Thoracic aorta (tissue), 2 donors: ENCODE measurements at places on chromosomes 2 and 18.

DNA sequence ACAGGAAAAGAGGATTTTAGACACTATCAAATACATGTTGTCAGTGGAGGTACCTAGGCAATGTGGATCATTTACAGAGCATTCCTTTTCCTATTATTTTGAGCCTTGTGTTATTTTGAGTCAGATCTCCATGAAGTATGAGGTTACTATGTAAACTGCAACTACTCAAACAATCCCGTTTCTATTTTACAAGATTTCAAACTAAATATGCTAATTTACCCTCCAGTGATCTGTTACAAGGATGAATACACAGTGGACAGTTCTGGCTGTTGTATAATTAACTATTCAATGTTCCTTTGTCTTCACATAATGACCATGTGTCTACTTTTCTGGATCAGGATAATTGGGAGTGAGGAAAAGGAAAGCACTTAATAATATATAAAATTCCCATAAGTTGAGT is 4.6 kb downstream of the HOXD1 start:
- DNase-seq, result no peak

GRCh38 chr18:8507915-8508705 is 101.1 kb upstream of the RAB12 start:
- DNase-seq, result no peak

DNA sequence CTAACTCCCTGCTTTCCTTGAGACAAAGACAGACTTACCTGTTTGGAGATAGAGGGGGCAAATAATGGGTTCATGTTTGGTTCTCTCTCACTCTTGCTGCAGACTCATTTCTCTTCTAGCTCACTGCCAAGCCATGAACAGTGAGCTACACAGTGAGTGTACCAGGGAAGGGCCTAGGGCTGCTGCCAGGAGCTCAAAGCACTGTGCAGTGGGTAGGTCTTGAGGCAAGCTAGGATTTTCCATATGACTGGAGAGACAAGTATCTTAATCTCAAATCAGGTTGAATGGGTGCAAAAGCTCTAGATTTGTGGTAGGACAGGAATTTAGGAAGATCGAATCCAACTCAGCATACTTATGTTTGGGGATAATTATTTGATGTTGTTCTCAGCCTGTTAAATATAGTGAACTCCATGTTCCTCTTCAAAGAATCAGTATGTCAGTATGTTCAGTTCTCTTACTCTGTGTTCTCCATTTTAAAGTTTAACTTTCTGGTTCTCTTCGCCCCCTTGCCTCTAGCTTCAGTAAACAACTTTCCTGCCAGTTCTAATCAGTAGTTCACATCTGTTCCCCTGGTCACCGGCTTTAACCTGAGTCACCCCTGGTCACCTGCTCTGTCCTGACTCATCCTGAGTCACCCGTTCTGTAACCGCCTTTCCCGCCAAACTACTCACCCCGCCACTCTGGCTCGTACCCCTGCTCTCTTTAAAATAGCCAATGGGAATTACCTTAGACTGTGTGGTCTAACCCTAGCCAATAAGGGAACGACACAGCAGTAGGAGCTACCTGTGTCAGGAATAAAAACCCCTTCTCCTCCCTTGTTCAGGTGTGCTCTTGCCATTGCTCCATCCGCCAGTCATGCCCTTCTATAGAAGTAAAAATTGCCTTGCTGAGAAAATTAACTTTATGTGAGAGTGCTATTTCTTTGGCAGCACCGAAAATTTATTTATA is 21.9 kb downstream of the SLC25A52 start:
- DNase-seq, result no peak

DNA sequence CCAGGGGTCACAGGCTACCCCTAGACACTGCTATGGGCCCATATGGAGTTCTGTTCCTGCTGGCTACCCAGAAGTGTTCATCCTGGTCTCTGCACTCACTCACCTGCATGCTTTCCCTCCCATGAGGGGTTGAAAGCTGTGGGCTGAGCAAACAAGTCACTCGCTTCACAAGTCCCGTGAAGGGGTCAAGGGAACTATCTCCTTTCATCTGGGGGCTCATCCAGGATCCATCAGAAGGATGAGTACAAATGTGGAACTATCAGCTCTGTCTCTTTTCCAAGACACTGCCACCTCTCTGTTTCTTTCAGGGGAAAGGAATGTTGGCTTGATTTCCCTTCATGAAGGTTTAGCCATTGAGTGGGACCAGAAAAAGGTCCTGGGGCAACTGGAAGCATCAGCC is 21.7 kb downstream of the SULT1C4 start:
- no peak for DNase-seq

DNA sequence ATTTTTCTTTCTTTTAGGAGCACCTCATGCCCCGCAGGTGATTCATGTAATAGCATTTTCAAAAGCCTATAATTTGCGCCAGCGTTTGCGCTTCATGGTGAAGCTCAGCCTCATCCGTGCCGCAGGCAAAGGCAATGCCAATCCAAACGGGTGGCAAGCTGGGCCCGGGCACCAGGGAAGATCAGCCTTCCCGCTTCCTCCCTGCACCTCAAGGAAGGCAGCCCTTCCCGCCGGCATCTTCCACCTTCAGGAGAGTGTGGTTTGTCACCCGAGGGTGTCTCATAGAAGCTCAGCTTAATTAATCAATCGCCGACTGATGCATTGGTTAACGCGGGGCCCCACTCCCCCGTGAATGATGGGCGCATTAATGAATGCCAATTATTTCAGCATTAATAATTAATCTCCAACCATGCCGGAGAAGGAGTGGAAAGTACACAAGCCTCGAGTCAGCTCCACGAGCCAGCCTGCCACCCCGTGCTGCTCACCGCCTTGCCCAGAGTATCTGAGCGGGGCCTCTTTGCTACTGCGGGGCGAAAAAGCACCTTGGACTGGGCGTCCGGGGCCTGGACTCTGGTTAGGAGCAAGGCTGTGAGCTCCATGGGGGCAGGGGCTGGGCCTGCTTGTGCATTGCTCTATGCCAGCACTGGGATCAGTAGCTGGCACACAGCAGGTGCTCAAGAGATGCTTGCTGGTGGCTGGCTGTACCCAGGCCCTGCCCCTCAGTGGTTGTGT is 13.0 kb downstream of the INHBB start:
- no peak for DNase-seq

DNA sequence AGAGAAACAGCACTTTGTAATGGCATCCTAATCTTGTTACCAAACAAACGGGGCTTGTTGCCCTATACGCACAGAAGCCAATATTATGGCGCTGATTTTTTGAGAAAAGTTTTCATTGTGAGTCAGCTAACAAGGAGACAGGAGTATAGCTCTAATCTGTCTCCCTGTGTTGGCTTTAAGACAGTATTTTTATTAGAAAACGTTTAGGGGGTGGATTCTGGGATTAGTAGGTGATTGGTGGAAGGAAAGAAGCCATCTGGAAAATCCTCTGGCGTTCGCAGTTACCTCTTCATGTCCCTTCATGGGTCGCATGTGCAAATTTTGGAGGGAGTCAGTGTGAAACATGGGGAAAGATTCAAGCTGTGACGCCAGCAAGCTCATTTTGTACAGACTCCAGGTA is 698 bp upstream of the TMEM237 start:
- DNase-seq, result no peak

- DNase-seq, result no peak
These were observed 39.2 kb downstream of the SCN1A start for GRCh38 chr2:166088634-166089033.

DNA sequence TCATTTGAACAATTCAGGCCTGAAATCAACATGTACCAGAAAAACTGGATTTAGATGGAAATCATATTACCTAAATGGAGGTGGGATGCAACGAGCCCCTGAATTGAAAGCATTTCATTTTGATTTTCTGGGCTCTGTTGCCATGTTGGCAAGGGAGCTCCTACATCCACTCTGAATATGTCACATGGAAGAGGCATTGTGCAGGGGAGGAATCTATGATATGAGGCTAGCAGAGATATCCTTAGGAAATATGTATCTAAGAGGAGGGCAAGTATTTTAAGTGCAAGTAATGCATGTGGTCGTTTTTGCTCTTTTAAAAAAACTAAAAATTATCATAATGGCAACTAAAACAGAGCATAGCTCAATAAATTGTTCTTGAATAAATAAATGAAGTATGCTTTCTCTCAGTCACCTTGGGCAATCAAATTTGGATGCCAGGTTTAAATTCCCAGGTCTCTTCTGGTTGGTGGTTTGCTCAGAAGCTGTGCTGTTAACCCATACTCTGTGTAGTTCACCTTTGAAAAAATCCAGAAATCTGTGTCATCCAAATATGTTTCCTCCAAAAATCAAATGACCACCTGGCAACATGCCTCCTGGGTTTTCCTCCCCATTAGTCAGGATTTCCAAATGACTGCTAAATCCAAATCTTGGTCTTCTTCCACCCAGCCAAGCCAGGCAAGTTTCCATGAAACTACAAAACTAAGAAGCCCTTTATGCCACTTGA is 6.5 kb upstream of the LGALSL start:
- no peak for DNase-seq

- DNase-seq, result no peak
These were observed 2.7 kb upstream of the WIPF1 start for GRCh38 chr2:174600349-174600748.

GRCh38 chr2:74474899-74475298 is 2.4 kb upstream of the MRPL53 start:
- no peak for DNase-seq

- no peak for DNase-seq
These were observed 180.6 kb downstream of the CLIP4 start for GRCh38 chr2:29295845-29296244.

GRCh38 chr2:36626756-36627155 is 28.8 kb upstream of the FEZ2 start:
- DNase-seq, result no peak

- DNase-seq, result no peak
These were observed 26.5 kb downstream of the ST6GAL2 start for GRCh38 chr2:106859498-106859897.

GRCh38 chr2:183950673-183951072 is 647.7 kb upstream of the ZNF804A start:
- no peak for DNase-seq

- DNase-seq, result no peak
These were observed 21.0 kb upstream of the HES6 start for GRCh38 chr2:238260883-238261282.

GRCh38 chr2:119809339-119810048 is 49.8 kb downstream of the PTPN4 start:
- DNase-seq, result no peak

DNA sequence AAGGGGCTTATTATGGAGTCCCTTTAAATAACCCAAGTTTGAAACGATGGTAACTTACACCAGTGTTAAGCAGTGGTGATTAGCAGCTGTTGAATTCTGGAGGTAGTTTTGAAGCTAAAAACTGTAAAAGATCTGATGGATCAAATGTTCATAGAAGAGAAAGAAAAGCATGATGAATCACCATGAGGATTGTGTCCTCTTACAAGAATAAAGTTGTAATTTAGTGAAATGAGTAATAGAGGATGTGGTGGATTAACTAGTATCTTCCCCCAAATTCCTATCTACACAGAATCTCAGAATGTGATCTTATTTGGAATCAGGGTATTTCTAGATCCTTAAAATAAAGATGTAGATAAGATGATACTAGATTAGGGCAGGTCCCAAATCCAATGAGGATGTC is 1138.2 kb upstream of the TMEFF2 start:
- DNase-seq, result no peak

DNA sequence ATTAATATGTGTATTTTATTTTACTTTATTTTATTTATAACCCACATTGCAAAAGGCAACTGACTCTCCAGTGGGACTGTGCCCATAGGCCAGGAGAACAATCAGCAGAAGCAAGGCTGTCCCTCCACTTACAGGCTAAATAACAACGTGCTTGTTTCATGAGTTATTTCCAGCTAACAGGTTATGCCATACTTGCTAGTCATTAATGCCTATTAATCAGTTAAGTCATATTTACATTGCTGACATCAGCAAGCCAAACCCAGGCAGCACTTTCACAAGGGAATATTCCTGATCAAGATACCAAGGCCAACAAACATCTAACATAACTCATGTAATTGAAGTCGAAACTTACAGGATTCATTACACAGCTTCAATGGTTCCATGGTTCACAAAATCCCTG is 92.1 kb downstream of the EN1 start:
- DNase-seq, result no peak

DNA sequence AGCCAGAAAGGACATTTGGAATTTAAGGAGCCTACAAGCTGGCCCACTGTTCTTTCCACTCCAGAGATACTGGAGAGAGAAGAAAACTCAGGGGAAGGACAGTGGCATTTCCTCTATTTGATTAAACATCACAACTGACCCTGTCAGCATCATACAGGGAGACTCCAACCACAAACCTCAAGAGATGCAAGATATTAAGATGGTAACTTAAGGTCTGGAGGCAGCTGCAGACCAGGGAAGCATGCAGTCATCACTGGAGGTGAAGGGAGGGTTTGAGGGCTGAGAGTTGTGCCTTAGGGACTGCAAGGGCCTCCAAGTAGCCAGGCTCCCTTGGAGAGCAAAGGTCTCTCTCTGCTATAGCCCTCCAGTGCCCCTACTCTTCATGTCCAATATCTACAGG is 67.4 kb downstream of the RNF152 start:
- DNase-seq, result no peak

DNA sequence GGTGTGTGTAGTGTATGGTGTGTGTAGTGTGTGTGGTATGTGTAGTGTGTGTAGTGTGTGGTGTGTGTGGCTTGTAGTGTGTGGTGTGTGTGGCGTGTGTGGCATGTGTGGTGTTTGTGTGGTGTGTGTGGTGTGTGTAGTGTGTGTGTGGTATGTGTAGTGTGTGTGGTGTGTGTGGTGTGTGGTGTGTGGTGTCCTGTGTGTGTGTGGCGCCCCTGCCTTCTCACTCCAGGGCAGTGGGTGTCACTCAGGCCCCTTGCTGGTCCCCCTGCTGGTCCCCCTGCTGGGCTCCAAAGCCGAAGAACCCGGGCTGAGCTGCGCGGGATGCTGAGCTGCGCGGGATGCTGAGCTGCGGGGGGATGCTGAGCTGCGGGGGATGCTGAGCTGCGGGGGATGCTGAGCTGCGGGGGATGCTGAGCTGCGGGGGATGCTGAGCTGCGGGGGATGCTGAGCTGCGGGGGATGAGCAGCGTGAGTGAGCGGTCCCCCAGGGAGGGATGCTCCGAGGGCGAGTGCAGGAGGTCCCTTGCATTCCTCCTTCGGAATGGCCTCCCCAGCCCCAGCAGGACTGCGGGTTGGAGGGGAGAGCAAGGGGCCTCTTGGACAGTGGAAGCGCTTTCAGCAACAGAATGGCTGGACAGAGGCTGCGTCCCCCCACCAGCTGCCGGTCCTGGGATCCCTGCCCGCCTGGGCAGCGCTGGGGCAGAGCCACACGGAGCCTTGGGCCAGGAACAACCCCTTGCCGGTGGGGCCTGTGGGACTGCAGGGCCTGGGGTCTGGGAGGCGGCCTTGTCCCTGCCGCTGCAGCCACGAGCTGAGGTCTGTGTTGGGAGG is 3.4 kb upstream of the RTP5 start:
- no peak for DNase-seq

GRCh38 chr18:53458944-53459580 is 765.4 kb downstream of the MBD2 start:
- no peak for DNase-seq

DNA sequence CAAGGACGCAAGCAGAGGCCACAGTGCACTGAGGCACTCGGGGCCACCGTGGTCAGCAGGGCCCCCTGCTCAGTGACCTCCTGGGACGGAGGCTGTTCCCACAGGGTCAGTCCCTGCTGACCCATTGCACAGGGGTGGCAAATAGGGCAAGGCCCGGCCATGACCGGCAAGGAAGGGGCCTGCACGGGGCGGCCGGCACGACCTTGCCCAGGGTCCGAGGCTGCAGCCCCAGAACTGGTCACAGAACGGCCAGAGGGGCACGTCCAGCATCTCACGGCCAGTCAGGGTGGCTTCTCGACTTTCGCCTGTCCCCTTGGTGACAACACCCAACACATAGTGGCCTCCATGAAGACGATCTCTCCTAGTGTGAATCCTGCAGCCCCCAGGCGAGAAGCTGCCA is 27.6 kb upstream of the OTOS start:
- DNase-seq, result no peak

GRCh38 chr18:9913151-9913525 is 678 bp upstream of the VAPA start:
- DNase-seq, result no peak
